Stimulated activated CD4-positive, alpha-beta T cell treated with anti-CD3 and anti-CD28 coated beads, Interleukin-2, amount 100 ng/mL, for 24 hours (primary cell): ENCODE measurements at places on chromosomes 3 and 15.
A peak's percentile ranks its signal among the peaks of the same experiment; 100 is the strongest.

GRCh38 chr3:108891833-108892232 lies 61.8 kb downstream of the GUCA1C start:
- no peak for DNase-seq

- DNase-seq = no peak
These were observed 57.7 kb downstream of the BFSP2 start for GRCh38 chr3:133457465-133458067.

DNA sequence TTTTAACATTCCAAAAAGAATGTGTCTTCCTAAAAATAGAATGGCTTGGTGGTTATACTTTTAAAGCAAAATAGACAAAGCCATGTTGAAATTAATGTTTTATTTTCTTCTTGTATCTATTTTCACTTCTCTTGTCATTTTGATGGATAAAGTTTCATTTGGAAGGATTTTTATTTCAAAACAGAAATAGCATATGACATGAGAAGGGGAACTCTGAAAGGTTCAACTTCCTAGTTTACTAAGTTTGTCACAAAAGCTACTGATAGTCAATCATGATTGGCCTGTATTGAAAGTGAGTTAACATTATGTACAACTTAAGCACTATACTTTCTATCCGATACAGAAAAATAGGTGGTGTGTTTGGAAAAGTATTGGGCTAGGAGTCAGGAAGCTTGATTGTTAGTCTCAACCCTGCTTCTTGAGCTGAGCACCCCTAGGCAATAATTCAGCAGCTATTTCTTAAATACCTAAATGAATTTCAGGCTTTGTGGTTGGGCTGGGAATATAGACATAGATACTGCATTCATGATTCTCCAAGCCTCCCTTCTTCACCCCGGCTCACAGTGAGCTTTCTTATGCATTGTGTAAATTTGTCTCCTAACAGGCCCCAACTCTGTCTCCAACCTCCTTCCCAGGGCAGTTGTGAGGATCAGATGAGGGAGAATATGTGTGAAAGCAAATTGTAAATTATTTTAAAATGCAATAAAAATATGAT lies 46.9 kb upstream of the CSPG4 start:
- no peak for DNase-seq

DNA sequence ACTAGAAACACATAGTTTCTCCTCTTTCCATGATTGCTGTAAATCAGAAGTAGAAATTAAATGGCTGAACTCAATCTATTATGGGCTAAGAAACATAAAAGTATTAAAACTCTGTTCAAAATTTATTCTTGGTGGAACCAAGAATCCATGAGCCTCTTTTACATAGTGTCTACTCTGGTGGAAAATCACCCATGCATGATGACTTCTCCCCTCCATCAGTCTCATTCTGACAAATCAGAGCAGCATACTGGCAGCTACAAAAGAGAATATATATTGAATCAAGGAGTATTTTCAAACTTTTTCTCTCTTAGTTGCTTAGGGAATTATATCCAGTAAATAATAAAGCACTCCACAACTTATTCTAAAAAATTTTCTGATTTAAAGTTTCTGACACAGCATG lies 536.9 kb upstream of the CCDC54 start:
- DNase-seq = no peak

GRCh38 chr3:110193074-110193473 lies 855.7 kb upstream of the DPPA4 start:
- no peak for DNase-seq

DNA sequence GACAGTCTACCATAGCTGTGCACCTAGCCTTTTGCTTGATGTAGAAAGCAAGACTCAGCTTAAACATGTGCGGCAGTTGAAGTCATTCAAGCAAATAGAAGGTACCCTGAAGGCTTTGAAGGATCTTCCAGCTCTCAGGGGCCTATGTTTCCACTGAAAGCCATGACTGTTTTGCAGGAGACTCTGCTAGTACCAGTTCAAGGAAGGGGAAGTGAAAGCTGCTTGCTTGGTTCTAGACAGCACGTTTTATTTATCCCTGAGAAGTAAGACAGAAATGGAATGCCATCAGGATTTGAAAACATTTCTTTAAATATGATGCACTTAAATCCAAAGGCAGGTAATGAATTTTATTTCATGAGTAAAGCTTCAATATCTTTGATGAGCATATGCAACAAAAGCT lies 311.4 kb downstream of the PDCD6IP start:
- no peak for DNase-seq

- DNase-seq = no peak
These were observed 330.2 kb downstream of the EPHB1 start for GRCh38 chr3:135125171-135125801.

- DNase-seq = peak; percentile 54
These were observed 1.1 kb downstream of the TKT start for GRCh38 chr3:53254509-53255422.

- no peak for DNase-seq
These were observed 137.6 kb downstream of the ADAMTS17 start for GRCh38 chr15:100204211-100204610.

- no peak for DNase-seq
These were observed 315.4 kb upstream of the RASGRP1 start for GRCh38 chr15:38879909-38880471.

GRCh38 chr3:197522183-197522715 lies 33.5 kb downstream of the BDH1 start:
- DNase-seq = no peak

DNA sequence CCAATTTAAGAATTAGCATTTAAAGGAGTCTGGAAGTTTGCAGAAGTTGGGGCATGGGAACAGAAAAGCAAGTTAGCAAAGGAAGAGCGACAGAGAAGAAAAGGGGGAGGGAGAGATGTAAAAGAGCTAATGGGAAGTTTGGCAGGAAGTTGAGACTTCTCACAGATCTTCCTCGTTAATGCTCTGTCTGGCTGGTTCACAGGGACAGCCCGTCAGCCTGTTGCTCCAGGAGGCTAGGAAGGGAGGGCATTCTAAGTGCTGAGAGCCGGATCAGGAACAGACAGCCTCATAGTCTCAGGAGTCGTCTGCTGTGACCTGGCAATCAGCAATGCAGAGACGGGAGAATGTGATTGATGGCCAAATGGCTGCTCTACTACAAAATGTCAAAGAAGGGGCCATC lies 150.3 kb downstream of the AGBL1 start:
- no peak for DNase-seq

DNA sequence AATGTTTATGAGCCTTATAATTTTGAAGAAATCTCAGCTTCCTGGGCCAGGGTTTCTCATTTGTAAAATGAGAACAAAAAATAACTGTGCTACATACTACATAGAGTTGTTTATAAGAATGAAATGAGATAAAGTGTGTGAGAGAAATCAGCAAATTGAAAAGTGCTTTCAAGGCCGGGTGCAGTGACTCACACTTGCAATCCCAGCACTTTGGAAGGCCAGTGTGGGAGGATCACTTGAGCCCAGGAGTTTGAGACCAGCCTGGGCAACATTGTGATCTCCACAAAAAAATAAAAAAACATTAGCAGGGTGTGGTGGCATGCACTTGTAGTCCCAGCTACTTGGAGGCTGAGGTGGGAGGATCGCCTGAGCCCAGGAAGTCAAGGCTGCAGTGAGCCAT lies 22.4 kb downstream of the FOXB1 start:
- no peak for DNase-seq

GRCh38 chr15:92817339-92817886 lies 82.7 kb upstream of the CHD2 start:
- DNase-seq = no peak

GRCh38 chr3:48960841-48961413 lies 29.1 kb upstream of the P4HTM start:
- no peak for DNase-seq

- DNase-seq = no peak
These were observed 738.4 kb upstream of the ALCAM start for GRCh38 chr3:104628185-104628789.

DNA sequence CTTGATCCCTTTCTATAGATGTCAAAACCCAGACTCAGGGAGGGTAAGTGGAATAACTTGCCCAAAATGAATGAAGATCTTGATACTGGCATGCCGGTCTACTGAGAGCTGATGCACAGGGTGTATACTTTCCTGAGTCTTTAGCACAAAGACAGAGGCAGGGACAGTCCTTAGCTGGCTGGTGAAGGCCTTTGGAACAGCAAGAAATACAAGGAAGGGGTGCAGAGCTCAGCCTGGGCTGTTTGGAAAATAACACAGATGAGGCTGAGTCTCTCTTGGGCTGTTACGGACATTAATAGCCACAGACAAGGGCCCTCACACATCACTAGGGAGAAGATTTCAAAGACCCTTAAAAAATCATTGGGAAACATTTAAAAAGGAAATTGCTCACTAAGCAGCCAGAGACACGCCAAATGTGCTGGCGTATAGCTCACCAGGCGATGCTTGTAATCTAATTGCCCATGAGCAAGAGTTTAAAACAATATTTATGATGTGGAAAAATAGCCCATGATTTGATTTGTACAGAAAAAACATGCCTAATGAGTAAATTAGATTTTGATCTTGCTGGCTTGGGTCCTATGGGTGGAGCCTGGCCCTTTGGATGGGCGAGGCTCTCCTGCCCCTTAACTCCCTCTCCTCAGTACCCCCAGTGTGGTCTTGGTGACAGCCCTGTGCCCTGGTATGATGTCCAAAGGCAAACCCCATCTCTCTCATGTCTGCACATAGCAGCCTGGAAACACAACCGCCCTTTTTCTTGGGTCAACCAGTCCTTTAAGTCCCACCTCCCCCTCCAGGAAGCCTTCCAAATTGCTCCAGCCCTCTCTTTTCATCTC lies 81.8 kb upstream of the MRPS22 start:
- DNase-seq = no peak

DNA sequence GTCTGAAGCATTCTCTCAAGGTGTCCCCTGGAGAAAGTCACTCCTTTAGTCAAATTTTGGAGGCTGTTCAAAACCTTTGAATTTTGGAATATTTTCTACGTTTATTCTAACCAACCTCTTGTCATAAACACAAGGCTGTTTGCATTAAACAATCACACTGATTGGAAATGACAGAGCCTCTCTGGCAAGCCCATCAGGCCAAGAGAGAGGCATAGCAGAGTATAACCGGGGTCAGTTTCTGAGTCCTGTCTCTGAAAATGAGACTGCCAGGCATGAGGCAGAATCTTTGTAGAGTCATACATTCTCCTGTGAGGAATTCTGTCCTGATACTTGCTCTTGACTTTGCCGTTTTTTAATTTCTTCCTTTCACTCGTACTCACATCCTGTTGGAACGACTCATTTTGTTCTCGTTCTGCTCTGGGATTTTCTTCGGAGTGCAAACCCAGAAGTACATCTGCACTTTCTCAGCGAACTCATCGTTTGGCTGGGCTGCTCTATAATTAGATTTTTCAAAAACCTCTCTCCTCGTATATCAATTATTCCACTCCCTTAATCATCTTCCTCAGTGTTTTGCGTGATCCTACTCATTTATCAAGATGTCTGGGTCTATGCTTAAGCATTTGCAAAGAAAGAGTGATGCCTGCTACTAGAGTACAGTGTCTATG lies 114.2 kb downstream of the AGBL1 start:
- DNase-seq = no peak

GRCh38 chr3:127391436-127392155 lies 103.8 kb upstream of the PRR20G start:
- no peak for DNase-seq

- DNase-seq = no peak
These were observed 33.2 kb downstream of the TM4SF4 start for GRCh38 chr3:149507491-149508324.

- peak; percentile 66 for DNase-seq
These were observed 76.7 kb downstream of the BOC start for GRCh38 chr3:113287803-113288648.

DNA sequence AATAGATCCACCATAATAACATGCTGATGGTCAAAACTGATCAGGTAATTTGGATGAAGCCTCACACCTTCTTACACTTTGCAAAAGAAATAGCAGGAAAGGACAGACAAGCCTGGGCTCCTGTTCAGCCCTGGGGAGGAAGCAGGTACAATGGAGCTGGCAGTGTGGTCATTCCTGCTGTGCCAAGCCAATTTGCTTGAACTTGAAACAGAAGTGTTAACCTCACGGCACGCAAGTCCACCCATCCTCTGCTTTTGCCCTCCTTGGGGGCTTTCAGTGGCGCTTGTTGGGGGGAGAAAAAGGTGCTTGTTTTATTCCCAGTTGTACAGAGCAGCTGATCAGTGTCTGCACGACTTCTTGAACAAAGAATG lies 36.8 kb upstream of the RFTN1 start:
- no peak for DNase-seq

- no peak for DNase-seq
These were observed 214.2 kb downstream of the ERC2 start for GRCh38 chr3:56253941-56254665.

DNA sequence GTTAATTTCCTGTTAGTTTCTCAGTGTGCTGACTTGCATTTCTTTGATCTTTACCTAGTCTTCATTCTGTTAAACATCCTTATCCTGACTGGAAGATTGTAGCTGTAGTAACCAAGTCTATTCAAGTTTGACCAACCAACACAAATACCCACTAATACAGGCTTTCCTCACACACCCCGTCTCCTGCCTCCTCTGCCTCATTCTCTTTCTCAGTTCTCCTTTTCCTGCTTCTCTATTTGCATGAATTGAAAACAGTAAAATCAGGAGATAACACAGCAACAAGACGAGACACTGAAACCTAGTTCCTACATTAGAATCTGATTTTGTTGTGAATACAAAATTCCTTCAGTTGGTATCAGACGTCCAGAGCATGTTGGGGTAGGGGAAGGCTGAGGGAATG lies 116.9 kb upstream of the ARPP21 start:
- DNase-seq = no peak

DNA sequence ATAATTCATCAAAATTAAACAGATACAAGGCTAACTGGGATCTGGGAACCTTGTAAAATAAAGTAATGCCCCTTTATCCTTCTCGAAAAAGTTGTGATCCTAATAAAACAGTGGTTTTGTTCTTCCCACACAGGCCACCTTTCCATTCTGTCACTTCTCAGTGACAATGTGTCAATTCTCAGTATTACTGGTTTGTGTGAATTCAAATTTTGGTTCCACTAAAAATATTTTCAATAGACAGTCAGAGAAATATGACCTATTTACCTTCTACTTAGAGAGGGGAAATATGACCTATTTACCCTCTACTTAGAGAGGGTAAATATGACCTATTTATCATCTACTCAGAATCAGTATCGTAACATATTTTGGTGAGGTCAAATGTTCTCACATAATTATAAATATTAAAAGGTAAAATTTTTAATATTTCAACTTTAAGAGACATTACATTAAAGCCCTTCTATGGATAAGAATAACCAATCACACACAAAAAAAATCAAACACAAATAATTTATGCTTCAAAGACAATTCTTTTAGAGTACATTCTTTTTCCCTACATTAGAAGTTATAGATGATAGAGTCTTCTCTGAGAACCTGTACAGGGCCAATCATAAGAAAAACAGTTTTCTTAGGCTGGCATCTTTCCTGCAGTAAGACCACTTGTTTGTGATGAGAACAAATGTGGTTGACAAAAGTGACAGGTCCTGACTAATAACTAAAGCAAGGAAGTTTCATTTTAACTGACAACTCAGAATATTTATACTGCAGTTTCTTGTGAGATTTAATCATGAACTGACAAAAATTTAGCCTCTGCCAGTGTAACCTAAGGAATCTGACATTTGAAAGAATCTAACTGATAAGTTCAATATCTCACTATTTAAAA lies 323.3 kb downstream of the DIPK2A start:
- no peak for DNase-seq
